Naive thymus-derived CD4-positive, alpha-beta T cell (primary cell): ENCODE measurements at places on chromosomes 4 and X.

- peak; percentile 2 for DNase-seq
- no peaks in the 10 kb centered on the region for H3K36me3 ChIP-seq
- H3K27ac ChIP-seq, result no peak overlapping the region
- H3K27me3 ChIP-seq, result no peaks in the 10 kb centered on the region
Observed at GRCh38 chrX:27336466-27337091, 126.6 kb downstream of the PPP4R3C start.

DNA sequence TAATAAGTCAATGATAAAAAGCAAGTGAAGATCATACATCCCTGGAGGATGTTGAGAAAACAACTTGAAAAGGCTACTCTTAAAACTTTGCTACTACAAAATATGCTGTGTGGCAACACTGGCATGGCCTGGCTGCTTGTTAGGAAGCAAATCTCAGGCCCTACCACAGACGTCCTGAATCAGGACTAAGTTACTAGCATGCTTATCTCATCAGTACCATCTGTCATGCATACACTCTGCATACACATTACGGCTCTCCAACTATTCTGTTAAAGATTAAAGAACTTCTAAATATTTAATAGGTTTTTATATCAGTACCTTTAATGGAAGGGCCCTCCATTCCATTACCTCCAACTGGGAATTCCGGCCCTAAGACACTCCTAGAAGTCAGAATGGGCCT lies 8.2 kb downstream of the PAPSS1 start:
- H3K27me3 ChIP-seq, result no peaks in the 10 kb centered on the region
- no peak overlapping the region for H3K4me3 ChIP-seq
- H3K36me3 ChIP-seq, result no peaks in the 10 kb centered on the region
- DNase-seq, result no peak

DNA sequence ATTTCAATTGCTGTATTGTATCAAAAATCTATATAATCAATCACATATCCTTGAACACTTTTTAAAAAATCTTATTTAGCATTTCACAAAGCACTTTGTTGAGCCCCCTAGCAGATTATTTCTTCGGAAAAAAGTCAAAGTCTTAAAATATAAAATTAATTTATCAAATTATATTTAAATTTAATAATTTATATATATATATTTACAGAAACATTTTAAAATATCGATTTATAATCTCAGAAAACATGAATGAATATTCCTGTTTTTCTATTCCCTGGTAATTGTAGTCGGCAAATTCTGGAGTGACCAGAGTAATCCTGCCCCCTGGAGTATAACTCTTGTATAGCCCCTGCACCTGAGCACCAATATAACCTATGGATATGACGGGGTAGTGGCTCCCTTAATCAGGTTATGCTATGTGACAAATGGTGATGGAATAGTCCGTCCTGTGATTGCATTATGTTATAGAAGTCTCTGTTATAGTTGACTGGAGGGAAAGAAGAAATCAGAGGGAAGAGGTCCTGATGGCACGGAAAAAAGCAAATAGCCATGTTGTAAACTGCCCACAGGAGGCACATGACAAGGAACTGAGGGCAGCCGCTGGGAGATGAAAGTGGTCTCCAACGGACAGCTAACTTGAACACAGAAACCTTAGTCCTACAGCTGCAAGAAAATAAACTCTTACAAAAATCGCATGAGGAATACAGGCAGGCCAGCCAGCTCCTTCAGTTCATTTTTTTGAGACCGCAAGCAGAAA lies 1092.3 kb downstream of the ARAP2 start:
- no peaks in the 10 kb centered on the region for H3K36me3 ChIP-seq
- no peaks in the 10 kb centered on the region for H3K4me1 ChIP-seq
- no peak for DNase-seq
- no peak overlapping the region for H3K4me3 ChIP-seq
- no peaks in the 10 kb centered on the region for H3K27me3 ChIP-seq

- no peaks in the 10 kb centered on the region for H3K27me3 ChIP-seq
- no peaks in the 10 kb centered on the region for H3K36me3 ChIP-seq
- no peak overlapping the region for H3K4me3 ChIP-seq
- H3K27ac ChIP-seq, result no peak overlapping the region
Observed at GRCh38 chr4:5890063-5890727, 2.7 kb downstream of the CRMP1 start.

GRCh38 chr4:158163941-158164767 lies 8.7 kb downstream of the GASK1B start:
- H3K4me1 ChIP-seq, result no peaks in the 10 kb centered on the region
- H3K36me3 ChIP-seq, result no peaks in the 10 kb centered on the region
- no peak overlapping the region for H3K27ac ChIP-seq
- H3K4me3 ChIP-seq, result no peak overlapping the region

DNA sequence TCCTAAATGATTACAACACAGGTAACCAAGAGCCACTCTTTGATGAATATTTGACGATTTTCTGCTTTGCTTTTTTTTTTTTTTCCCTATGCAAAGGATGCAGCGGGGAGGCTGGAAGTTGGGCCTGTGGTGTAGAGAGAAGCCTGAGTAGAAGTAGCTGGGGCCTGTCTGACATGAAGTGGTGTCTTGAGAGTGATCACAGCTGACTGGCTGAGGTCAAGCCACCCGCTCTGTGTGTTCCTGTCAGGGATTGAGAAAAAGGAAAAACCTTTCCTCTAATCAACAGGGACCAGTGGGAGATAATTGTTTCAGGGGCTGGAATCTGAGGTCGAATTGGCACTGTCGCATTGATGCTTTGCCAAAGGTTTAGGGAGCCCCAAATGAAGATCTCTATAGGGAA lies 258.7 kb downstream of the GRIA3 start:
- H3K27ac ChIP-seq, result no peak overlapping the region
- no peak overlapping the region for H3K4me3 ChIP-seq

DNA sequence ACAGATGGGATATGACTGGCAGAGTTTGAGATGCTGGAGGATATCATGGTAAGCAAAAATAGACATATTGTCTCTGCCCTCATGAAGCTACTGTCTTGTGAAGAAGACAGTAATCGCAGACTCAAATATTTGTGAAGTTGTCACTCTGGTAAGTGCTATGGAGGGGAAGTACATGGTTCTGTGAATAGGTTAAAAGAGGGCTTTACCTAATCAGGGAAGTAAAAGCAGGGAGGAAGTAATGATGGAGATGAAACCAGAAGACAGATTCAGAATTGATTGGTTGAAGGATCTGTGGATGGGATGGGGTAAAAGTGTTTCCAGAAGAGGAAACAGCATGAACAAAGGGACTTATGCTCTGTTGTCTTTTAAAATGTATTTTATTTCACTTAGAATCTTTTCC lies 19.3 kb upstream of the MAGED1 start:
- no peaks in the 10 kb centered on the region for H3K4me1 ChIP-seq
- no peaks in the 10 kb centered on the region for H3K27me3 ChIP-seq
- H3K27ac ChIP-seq, result no peak overlapping the region
- no peak overlapping the region for H3K4me3 ChIP-seq
- H3K36me3 ChIP-seq, result no peaks in the 10 kb centered on the region

GRCh38 chr4:37890801-37891259 lies at the start of gene TBC1D1:
Gene TBC1D1 (plus strand): TSS chr4:37891084. CDS start chr4:37902096, 11,012 bp downstream.
- H3K27me3 ChIP-seq, result no peaks in the 10 kb centered on the region
- peak; percentile 43 for DNase-seq
- H3K36me3 ChIP-seq, result peaks cover 2% of the 10 kb centered on the region
- peak within 1 kb of the TSS; percentile 69 for H3K27ac ChIP-seq

DNA sequence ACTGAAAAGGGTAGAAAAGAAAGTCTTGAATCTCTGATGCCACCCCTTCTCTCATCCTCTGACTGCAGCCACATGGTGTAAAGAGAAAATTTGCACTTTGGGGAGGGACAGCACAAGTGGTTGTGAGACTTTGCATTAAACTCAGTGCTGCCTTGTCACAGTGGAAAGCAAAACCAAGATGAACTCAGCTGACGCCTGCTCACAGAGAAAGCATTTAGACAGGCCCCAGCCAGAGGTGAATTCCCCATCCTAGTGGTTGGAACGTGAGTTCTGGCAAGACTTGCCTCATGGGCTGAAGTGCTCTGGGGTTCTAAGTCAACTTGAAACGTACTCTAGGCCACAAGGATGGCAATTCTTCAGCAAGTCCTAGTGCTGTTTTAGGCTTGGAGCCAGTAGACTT lies 1101.4 kb downstream of the ADGRL3 start:
- no peak overlapping the region for H3K4me3 ChIP-seq
- H3K27me3 ChIP-seq, result no peaks in the 10 kb centered on the region
- no peak overlapping the region for H3K27ac ChIP-seq
- no peak for DNase-seq

GRCh38 chrX:108121291-108121690 lies 29.7 kb downstream of the ATG4A start:
- H3K27me3 ChIP-seq, result no peaks in the 10 kb centered on the region
- no peaks in the 10 kb centered on the region for H3K36me3 ChIP-seq
- no peak for DNase-seq
- no peaks in the 10 kb centered on the region for H3K4me1 ChIP-seq

DNA sequence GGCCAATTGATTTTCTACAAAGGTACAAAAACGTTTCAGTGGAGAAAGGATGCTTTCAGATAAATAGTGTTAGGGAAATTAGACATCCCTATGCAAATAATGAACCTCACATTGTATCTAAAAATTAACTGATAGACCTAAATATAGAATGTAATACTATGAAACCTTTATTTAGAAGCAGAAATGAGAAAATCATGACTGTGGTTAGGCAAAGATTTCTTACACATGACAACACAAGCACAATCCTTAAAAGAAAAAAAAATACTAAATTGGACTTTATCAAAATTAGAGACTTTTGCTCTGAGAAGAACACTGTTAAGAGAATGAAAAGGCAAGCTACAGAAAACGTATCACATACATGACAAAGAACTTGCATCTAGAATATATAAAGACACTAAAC lies 43.0 kb upstream of the SPANXN4 start:
- H3K27ac ChIP-seq, result no peak overlapping the region
- DNase-seq, result no peak
- no peak overlapping the region for H3K4me3 ChIP-seq
- H3K27me3 ChIP-seq, result no peaks in the 10 kb centered on the region
- H3K4me1 ChIP-seq, result no peaks in the 10 kb centered on the region
- H3K36me3 ChIP-seq, result no peaks in the 10 kb centered on the region

- H3K36me3 ChIP-seq, result no peaks in the 10 kb centered on the region
- H3K4me3 ChIP-seq, result no peak overlapping the region
- no peak overlapping the region for H3K27ac ChIP-seq
- no peak for DNase-seq
Observed at GRCh38 chrX:68090266-68090665, 343.0 kb downstream of the OPHN1 start.

DNA sequence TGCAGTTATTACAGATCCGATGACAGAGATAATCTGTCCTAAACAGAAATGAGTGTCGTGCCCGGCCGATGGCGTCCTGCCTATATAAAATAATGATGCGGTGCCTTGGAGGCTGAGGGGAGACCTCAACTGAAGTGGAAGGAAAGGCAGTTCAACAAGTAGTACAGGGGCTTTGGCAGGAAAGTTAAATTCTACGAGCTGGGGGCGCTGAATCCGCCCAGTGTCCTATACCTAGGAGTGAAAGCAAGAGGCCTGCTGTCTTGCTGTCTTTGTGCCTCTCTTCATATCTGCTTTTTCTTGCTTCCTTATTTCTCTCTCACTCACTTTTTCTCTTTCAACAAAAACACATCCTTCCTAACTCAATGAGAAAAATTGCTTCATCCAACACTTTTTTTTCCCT lies 82.2 kb upstream of the PRPS2 start:
- H3K27ac ChIP-seq, result no peak overlapping the region
- H3K36me3 ChIP-seq, result no peaks in the 10 kb centered on the region
- no peaks in the 10 kb centered on the region for H3K4me1 ChIP-seq
- H3K27me3 ChIP-seq, result no peaks in the 10 kb centered on the region
- H3K4me3 ChIP-seq, result no peak overlapping the region
